Lung (tissue), 17 donors: ENCODE measurements at places on chromosomes 4 and X. TPM values are rescaled to one million over a fixed set of nuclear protein-coding genes. Genes with fewer than 3 reads are reported as not detected.

DNA sequence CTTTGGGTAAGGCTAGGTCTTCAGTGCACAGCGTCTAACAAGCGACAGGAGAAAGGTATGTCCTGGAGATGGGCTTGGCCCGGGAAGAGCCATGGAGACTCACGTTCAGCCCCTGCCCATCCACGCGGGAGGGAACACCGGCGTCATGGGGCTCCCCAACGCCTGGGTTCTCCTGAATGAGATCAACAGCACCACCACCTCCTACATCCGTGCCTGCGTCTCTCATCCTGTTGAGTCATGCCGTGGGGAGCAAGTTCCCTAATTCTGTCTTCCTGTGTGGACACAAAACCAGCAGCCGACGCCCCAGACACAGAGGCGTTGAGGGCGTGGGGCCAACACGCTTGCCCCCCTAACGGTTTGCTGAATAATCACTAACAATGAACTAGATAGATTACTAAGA is 20.1 kb upstream of the IL3RA start:
- H3K27me3 ChIP-seq = no peaks in the 10 kb centered on the region
- H3K4me3 ChIP-seq = no peak overlapping the region
- H3K27ac ChIP-seq = peak overlapping the region; percentile 42
- H3K36me3 ChIP-seq = no peaks in the 10 kb centered on the region

- peak overlapping the region; percentile 65 for H3K27ac ChIP-seq
- no peak for DNase-seq
- H3K27me3 ChIP-seq = no peaks in the 10 kb centered on the region
- H3K4me1 ChIP-seq = no peaks in the 10 kb centered on the region
These were observed 241.4 kb upstream of the PGRMC2 start for GRCh38 chr4:128528793-128529553.

GRCh38 chr4:165328101-165328425 is 594 bp downstream of the MSMO1 start:
- no peaks in the 10 kb centered on the region for H3K27me3 ChIP-seq
- DNase-seq = no peak
- peaks cover 6% of the 10 kb centered on the region for H3K4me1 ChIP-seq
- H3K4me3 ChIP-seq = peak overlapping the region; percentile 69
- H3K27ac ChIP-seq = peak overlapping the region; percentile 66

- H3K27me3 ChIP-seq = peaks cover 62% of the 10 kb centered on the region
- no peak overlapping the region for H3K4me3 ChIP-seq
- H3K4me1 ChIP-seq = peaks cover 4% of the 10 kb centered on the region
- H3K27ac ChIP-seq = no peak overlapping the region
- DNase-seq = peak; percentile 74
These were observed 8.0 kb upstream of the NEUROG2 start for GRCh38 chr4:112523764-112524505.

DNA sequence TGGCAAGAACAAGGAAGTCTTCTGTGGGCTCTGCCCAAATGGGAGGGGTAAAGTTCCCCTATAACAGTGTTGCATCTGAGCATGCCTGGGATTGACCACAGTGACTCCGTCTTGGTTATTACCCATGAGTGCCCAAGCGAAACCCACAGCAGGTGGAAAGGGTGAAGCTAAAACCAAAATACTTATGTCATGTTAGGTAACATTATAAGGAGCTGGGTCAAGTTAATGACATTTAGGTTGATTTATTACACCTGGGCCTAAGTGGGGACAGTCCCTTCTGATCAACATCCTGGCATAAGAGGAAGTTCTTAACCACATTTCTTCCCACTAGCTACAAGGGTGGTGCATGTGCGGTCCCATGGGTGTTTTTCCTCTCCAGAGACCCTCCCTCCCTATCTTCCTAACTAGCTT is 1.3 kb upstream of the ZNF732 start:
- DNase-seq = no peak
- no peaks in the 10 kb centered on the region for H3K4me1 ChIP-seq
- H3K27ac ChIP-seq = no peak overlapping the region
- H3K4me3 ChIP-seq = no peak overlapping the region
- H3K27me3 ChIP-seq = no peaks in the 10 kb centered on the region

DNA sequence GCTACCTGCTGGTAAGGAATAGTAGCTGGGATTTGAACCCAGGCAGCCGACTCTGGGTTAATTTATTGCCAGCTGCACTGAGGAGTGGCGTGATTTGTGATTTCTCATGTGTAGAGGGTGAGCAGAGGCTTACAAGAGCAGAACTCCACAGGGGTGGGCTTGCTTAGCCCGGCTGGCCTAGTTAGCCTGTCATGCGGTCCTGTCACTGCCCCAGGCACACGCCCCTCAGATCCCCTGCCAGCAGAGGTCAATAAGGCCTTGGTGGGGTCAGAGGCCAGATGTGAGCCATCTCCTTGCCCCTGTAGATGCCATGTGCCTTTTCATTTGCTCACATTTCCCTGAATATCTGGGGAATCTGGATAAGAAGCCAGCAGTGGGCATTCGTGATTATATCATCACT is 13.4 kb downstream of the NSDHL start:
- H3K27ac ChIP-seq = no peak overlapping the region
- no peak overlapping the region for H3K4me3 ChIP-seq
- H3K4me1 ChIP-seq = peaks cover 6% of the 10 kb centered on the region
- H3K36me3 ChIP-seq = no peaks in the 10 kb centered on the region

DNA sequence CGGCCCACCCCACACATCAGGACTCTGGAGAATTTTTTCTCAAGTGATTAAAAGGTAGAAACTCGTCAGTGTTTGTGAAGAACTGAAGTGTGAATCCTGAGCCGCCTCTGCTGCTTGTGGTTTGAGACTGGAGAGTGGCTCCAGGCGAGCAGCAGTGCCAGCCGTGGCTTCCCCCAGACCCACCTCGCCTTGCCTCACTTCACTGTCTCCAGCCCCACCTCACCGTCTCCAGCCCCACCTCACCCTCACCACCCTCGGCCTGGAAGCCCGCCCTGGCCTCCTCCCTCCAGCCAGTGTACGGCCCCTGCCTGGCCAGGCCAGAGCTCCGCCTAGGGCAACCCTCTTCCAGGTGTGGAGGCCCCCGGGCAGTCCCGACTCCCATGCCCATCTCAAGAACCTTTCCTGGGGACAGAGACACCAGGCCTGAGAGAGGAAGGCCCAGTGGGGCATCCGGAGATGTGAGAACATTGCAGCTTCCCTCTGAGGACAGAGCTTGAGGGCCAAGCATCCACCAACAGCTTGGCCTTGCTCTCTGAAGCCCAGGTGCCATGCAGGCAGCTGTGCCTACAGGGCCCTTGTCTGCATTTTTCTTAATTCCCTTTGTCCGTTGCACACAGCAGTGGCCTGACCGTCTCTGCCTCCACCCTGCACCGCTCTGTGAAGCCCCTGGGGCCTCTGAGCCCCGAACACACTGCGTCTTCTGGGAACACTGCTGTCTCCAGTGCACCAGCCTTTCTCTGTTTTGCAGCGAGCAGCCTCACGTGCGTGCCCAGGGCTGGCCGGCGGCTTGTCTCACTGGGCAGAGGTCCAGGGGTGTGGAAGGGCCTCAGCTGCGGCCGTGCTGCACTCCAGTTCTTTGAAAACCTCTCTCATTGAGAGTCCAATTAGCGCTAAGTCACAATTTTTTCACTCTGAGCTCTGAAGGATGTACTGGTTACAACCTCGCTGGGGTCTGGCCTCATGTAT is 13.8 kb downstream of the SH3BP2 start:
- H3K36me3 ChIP-seq = no peaks in the 10 kb centered on the region
- peak overlapping the region; percentile 94 for H3K27ac ChIP-seq
- peaks cover 22% of the 10 kb centered on the region for H3K4me1 ChIP-seq
- peak; percentile 79 for DNase-seq

GRCh38 chr4:125975861-125976397 is 661.2 kb downstream of the FAT4 start:
- H3K36me3 ChIP-seq = no peaks in the 10 kb centered on the region
- peak; percentile 94 for DNase-seq
- no peak overlapping the region for H3K27ac ChIP-seq
- no peaks in the 10 kb centered on the region for H3K27me3 ChIP-seq
- H3K4me3 ChIP-seq = no peak overlapping the region
- no peaks in the 10 kb centered on the region for H3K4me1 ChIP-seq

- H3K27me3 ChIP-seq = no peaks in the 10 kb centered on the region
- no peaks in the 10 kb centered on the region for H3K36me3 ChIP-seq
- no peak for DNase-seq
- H3K27ac ChIP-seq = no peak overlapping the region
- H3K4me1 ChIP-seq = no peaks in the 10 kb centered on the region
These were observed 351.9 kb downstream of the PCDH18 start for GRCh38 chr4:137180349-137180748.

GRCh38 chr4:39295784-39296183 is 70.4 kb downstream of the RFC1 start:
- peaks cover 29% of the 10 kb centered on the region for H3K36me3 ChIP-seq
- no peak overlapping the region for H3K27ac ChIP-seq

- H3K4me1 ChIP-seq = no peaks in the 10 kb centered on the region
- no peaks in the 10 kb centered on the region for H3K27me3 ChIP-seq
- H3K4me3 ChIP-seq = no peak overlapping the region
These were observed 69.3 kb upstream of the HS3ST1 start for GRCh38 chr4:11497972-11498371.

CNKSR2 gene
- total RNA-seq = 3.4 TPM

GRIA2 gene
- not detected for total RNA-seq

SLC6A14 gene
- 26.8 TPM for total RNA-seq
